ENCODE measurements at places on chromosomes 12 and 14.

- DNase-seq = no peak
Observed at GRCh38 chr12:46650688-46651087, 175.1 kb downstream of the SLC38A4 start.

- DNase-seq = no peak
Observed at GRCh38 chr12:118472940-118473339, 96.6 kb downstream of the SUDS3 start.

DNA sequence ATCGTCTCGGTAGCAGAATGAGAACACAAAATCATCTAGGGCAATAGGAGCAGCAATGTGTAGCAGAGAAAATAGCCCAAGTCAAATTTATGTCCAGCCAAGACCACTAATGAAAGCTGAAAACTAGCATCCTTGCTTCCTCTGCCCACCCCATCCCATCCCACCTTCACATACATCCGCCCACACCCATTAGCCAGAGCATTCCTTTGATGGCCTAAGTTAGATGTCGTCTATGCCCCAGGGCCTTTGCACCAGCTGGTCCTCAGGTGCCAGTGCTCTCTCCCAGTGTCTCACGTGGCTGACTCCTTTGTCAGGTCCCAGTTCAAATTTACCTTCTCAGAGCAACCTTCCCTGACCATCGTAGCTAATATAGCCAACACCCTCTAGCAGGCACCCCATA is 17.8 kb upstream of the PPP2R5C start:
- no peak for DNase-seq

DNA sequence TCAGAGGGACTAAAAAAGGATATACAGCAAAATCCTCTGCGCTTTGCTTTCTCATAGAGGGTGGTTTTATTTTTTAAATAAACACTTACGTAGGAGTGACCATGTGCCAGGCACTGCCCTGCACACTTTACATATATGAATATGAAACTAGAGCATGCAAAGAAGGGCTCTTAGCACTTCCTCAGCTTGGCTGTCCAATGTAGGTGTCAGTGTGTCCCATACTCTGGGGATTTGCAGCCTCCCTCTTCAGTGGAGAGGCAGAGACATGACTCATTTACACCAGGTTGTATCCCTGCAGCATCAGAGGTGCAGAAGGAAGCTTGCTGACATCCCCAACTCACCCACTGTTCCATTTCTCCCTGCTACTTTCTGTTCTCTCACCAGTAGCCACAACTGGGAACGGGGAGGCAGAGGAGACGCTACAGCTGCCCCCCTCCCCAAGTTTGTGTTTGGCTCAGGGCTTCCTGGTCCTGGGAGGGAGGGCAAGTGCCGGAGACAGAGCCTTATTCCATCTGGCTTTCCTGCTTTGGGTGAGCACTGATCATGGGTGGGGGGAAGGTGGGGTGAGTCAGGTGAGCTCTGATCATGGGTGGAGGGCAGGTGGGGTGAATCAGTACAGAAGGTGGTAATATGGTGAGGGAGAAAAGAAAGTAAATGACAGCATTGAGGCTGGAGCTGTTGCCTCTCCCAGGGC is 4.9 kb upstream of the KRT5 start:
- no peak for DNase-seq

DNA sequence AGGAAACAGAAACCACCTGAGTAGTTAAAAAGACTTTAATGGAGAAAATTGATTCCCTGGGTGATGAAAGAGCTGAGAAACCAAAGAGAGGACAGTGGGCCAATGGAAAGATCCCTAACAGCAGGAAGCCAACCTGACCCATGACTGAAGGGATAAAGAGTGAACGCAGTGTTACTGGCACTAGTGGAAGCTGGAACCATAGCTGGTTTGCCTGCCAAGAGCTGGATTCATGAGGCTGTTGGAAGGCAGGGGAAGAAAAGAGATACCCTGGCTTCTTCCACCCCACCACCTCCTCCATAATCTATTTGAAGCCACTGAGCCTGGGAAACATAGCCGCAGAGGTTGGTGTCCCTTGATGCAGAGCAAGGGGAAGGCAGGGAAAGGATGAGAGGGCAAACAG is 125.5 kb upstream of the PRKD1 start:
- DNase-seq = no peak

DNA sequence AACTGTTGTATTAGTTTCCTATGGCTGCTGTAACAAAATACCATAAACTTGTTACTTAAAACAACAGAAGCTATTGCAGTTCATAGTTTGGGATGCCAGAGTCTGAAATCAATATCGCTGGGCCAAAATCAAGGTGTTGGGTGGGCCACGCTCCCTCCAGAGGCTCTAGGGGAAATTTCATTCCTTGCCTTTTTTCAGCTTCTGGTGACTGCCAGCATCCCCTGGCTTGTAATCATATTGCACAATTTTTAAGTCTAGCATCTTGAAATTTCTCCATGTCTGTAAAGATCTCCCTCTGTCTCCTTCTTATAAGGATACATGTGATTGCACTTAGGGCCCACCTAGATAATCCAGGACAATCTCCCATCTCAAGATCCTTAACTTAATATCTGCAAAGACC is 48.8 kb upstream of the GARIN6 start:
- DNase-seq = no peak

DNA sequence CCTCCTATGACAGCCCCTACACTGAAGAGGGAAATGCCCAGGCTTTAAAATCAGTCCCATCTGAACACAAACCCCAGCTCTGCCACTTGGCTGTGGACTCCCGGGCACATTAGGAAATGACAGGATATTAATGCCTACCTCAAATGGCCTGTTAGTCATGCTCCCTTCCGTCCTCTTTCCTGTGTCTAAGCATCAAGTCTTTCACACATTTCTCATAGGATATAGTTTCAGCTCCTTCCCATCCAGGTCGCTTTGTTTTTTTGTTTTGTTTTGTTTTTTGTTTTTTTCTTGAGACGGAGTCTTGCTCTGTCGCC is 16.1 kb downstream of the PLEK2 start:
- no peak for DNase-seq

DNA sequence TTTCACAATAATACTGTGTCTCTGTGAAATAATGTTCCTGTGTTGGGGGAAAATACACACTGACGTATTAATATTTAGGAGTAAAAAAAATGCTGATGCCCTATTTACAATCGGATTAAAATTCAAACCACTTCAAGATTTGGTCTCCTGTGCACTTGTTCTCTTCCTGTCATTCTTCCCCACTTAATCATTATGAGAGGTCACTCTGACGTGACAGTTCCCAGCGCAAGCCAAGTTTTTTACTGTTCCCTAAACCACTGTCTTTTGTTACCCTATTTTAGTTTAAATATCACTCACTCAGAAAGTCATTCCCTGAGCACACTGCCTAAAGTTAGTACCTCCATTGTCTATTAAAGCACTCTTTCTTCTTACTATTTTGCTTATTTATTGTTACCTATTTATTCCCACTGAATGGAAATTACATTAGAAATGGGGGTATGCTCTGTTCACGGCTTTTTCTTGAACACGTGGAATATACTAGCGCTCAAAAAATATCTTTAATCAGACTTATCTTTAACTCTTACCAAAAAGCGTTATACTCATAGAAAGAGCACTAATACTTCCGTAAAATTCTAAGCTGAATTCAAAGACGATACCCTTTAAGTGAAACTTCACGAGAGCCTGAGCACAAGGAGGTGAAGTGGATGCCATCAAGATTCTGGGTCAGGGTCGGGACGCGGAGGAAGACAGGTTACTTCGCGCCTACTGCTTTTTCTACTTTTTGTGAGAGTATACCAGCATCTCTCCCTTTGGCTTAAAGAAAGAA is 670 bp upstream of the PSMA3 start:
- no peak for DNase-seq

DNA sequence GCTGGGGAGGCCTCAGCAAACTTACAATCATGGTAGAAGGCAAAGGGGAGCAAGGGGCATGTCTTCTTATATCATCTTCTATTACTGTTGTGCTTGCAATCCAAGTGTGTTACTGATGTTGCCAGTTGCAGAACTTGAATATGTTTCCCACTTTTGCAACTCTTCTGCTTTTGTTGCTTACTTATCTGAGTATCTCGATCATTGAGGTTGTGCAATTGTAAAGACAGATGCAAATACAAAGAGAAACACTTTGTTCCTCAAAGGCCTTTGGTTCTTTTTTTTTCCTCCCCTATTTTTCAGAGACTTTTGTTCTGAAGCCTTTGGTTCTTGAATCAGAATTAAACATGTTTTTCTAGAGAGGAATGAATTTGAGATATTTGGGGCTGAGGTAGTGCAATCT is 3.7 kb upstream of the COX8C start:
- no peak for DNase-seq

DNA sequence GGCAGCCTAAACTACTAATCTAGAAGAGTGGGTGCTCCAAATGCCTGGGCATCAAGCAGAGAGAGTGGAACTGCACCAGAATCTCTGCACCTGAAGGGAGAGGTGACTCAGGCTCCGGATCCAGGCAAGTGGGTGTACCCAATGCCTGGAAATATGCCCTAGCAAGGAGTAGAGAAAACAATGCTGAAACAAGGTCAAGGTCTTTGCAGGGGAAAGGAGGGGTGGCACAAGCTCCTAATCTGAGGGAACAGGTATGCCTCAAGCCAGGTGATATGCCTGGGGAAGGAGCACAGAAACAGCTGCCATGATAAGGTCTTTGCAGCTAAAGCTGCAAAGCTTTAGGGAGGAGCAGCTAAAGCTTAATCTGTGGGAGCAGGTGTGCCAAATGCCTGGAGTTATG is 136.0 kb upstream of the KITLG start:
- DNase-seq = no peak

GRCh38 chr12:14314801-14315200 is 50.7 kb upstream of the ATF7IP start:
- DNase-seq = no peak

DNA sequence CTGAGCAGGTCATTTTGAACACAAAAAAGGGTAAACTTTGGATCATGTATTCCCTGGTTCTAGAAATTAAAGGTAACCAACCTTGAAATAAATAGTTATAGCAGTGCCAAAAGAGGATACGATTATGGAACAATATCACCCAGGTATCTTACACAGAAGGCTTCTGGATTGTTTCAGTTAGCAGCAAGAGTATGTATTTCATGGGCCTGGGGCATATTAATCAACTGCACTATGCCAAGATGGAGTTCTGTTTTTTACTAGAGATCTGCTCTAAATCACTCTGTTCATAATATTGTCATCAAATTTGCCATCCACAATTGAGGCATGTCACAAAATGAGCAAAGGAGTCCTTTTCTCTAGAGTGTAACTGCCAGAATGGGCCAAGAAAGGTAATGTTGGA is 357.1 kb downstream of the RAD51B start:
- no peak for DNase-seq

GRCh38 chr12:128543460-128543859 is 276.5 kb downstream of the TMEM132C start:
- DNase-seq = no peak

DNA sequence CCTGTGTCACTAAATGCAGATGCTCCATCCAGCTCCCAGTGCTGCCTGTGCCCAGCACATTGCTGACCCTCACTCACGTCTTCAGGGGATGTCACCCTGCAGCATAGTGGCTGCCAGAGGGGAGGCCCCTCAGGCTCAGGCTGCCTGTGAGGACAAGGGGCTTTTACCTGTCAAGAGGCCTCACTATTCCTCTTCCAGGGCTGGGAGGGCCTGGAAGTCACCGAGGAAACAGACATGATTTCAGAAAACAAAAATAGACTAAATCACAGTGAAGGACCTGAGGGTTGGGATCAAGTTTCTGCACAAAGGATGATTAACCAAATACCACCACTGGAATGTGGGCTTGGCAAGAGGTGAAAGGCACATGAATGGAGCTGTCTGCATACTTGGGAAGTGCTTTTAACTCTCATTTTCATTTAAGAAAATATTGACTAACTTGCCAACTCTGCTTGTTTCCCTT is 1202.3 kb downstream of the BCL11B start:
- peak; percentile 4 for DNase-seq

DNA sequence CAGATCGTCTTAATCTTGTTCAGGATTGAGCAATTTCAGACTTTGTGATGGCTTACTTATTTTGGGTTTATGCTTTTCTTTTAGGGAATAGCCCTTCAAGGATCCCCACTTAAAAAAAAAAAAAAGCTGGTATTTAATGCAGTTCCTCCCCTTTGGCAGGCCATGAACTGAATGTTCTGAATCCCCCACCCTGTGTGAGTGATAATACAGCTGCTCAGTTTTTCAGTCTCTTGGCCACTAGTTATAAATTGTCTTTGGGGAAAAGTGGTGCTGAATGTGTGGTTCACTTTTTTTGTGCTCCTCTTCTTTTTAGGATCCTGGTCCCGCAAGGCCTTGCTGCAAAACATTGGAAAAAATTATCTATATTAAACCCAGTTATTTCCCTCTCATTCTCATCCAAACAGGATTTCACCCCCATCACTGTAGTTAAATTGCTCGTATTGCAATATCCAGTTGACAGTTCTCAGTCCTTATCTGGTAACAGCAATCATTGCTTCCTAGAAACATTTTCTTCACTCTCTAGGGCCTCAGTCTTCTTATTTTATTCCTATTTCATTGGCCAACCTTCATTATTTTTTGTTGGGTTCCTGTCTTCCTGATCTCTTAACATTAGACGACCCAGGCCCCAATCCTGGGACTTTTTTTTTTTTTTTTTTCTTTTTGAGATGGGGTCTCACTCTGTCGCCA is 73.1 kb upstream of the PAWR start:
- no peak for DNase-seq

- DNase-seq = no peak
Observed at GRCh38 chr12:15155271-15155670, 65.9 kb downstream of the RERG start.

- DNase-seq = peak; percentile 67
Observed at GRCh38 chr12:127809275-127809674, 457.7 kb upstream of the TMEM132C start.
